HepG2 (cell line): ENCODE measurements at places on chromosomes 5 and 9. TPM values are rescaled to one million over a fixed set of nuclear protein-coding genes. Genes with fewer than 3 reads are reported as not detected.

- H3K36me3 ChIP-seq: no peaks in the 10 kb centered on the region
- DNase-seq: no peak
- no peaks in the 10 kb centered on the region for H3K4me1 ChIP-seq
- H3K4me3 ChIP-seq: no peak overlapping the region
- no peak overlapping the region for H3K27ac ChIP-seq
- H3K27me3 ChIP-seq: no peaks in the 10 kb centered on the region; the same call in 1 of the 2 replicates
Observed at GRCh38 chr5:57845025-57845424, 362.4 kb upstream of the ACTBL2 start.

GRCh38 chr5:64502196-64502595 is 3.6 kb upstream of the RGS7BP start:
- no peak for DNase-seq
- H3K27me3 ChIP-seq: peaks cover 3% of the 10 kb centered on the region; the same call in 1 of the 2 replicates
- no peaks in the 10 kb centered on the region for H3K36me3 ChIP-seq
- 0 out of 2 replicates have a peak, but pooled peaks cover 6% of the 10 kb centered on the region for H3K4me1 ChIP-seq

- no peak overlapping the region for H3K27ac ChIP-seq
- no peak for DNase-seq
- no peaks in the 10 kb centered on the region for H3K27me3 ChIP-seq
- H3K4me3 ChIP-seq: no peak overlapping the region
- no peaks in the 10 kb centered on the region for H3K4me1 ChIP-seq
- H3K36me3 ChIP-seq: no peaks in the 10 kb centered on the region
Observed at GRCh38 chr9:36116593-36116992, 19.9 kb upstream of the GLIPR2 start.

- peaks cover 18% of the 10 kb centered on the region for H3K27me3 ChIP-seq
- H3K36me3 ChIP-seq: no peaks in the 10 kb centered on the region
- no peak overlapping the region for H3K27ac ChIP-seq
- no peaks in the 10 kb centered on the region for H3K4me1 ChIP-seq
- no peak for DNase-seq
- no peak overlapping the region for H3K4me3 ChIP-seq
Observed at GRCh38 chr5:80576383-80576782, 6.3 kb upstream of the ANKRD34B start.

DNA sequence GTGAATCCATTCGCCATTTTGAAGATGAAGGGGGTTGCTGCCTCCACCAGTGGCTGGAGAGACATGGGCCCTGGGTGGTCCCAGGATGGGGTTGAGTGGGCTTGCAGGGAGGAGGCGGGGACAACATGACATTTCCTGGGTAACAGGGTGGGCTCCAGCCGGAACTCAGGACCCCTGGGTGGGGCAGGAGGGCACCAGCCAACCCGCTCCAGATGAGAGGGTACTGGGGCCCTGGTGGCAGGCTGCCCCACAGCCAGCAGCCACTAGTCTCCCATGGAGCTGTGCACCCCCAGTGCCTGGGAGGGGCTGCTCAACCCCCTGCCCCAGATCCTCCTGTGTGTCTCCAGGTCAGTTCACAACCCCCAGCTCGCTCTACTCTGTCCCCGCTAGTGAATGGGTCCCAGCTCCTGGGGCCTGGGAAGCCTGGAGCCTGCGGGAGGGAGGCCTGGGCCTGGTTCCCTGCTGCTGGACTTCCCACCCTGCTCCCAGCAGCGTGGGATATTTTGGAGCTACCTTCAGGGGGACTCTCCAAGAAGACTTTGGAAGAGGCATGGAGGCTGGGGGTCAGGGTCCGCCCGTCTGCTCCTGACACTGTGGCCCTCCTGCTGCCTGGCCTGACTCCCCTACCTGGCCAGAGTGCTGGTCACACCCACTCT is 55.9 kb downstream of the AHRR start:
- DNase-seq: no peak
- H3K27ac ChIP-seq: no peak overlapping the region
- 0 out of 2 replicates have a peak, but pooled peaks cover 2% of the 10 kb centered on the region for H3K27me3 ChIP-seq
- H3K36me3 ChIP-seq: no peaks in the 10 kb centered on the region
- H3K4me3 ChIP-seq: no peak overlapping the region
- no peaks in the 10 kb centered on the region for H3K4me1 ChIP-seq

CSF2 gene
- not detected in 2 replicates for total RNA-seq

- H3K4me1 ChIP-seq: peaks cover 2% of the 10 kb centered on the region
- H3K4me3 ChIP-seq: no peak overlapping the region
- H3K36me3 ChIP-seq: no peaks in the 10 kb centered on the region
- H3K27me3 ChIP-seq: no peaks in the 10 kb centered on the region
- no peak for DNase-seq
- no peak overlapping the region for H3K27ac ChIP-seq
Observed at GRCh38 chr5:16803831-16804230, 132.3 kb downstream of the MYO10 start.

GRCh38 chr5:157710882-157711281 is 20.3 kb upstream of the THG1L start:
- no peaks in the 10 kb centered on the region for H3K4me1 ChIP-seq
- DNase-seq: no peak
- H3K27ac ChIP-seq: no peak overlapping the region
- H3K36me3 ChIP-seq: no peaks in the 10 kb centered on the region
- no peak overlapping the region for H3K4me3 ChIP-seq

DNA sequence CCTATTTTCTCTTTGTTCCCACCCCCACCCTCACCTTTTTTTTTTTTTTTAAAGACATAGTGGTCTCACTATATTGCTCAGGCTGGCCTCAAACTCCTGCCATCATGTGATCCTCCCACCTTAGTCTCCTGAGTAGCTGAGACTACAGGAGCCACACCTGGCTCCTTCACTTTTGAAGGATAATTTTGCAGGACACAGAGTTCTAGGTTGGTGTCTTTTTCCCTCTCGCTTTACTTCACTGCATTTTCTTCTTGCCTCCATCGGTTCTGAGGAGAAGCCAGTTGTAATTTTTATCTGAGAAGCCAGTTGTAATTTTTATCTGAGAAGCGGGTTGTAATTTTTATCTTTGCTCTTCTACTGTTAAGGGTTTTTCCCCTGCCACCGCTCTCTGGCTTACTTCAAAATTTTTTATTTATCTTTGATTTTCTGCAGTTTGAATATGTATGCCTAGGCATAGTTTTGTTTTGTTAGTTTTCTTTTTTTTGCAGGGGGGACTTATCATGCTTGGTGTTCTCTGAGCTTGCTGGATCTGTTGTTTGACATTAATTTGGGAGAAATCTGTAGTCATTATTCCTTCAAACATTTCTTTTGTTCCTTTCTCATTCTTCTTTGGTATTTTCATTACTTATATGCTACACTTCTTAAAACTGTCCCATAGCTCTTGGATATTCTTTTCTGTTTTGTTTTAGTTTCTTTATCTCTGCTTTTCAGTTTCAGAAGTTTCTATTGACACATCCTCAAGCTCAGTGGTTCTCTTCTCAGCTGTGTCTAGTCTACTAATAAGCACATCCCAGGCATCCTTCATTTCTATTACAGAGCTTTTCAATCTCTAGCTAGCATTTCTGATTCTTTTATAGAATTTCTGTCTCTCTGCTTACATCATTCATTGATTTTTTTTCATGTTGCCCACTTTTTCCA is 148.2 kb upstream of the CHD1 start:
- DNase-seq: no peak
- no peaks in the 10 kb centered on the region for H3K4me1 ChIP-seq
- no peaks in the 10 kb centered on the region for H3K27me3 ChIP-seq

DNA sequence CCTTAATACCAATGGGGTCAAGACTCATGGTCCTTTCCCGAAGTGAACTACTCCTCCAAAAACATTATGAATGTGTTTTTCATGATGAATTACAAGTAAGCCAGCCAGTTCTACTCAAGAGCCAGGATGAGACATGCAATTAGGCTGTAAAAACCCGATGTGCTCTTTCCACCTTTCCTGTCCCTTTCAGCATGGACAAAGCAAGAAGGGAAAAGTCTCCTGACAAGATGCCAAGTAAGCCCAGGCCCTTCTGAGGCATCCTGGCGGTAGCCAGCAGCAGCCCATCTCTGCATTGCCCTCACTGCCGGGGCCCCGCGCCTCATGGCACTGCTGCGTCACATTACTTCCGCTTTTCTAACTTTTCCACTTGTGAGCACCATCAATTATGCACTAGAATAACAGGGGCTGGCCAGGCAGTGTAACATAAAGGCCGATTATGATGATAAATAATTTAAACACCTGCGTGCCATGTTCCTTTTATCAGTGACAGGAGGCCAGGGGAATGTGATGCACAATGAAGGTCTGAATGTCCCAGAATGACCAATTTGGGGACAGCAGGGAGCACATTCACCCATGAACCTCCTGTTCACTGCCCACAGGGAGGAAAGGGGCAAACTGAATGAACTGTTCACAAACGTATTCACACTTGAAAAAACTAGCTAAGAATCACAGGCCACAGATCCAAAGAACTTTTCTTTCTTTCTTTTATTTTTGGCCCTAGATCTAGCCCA is 37.4 kb downstream of the EFNA5 start:
- H3K36me3 ChIP-seq: no peaks in the 10 kb centered on the region
- no peak overlapping the region for H3K4me3 ChIP-seq
- H3K27me3 ChIP-seq: peaks cover 6% of the 10 kb centered on the region; the same call in 1 of the 3 replicates
- no peak overlapping the region for H3K27ac ChIP-seq

EXOSC2 gene
- 63.8 and 74.2 TPM in 2 replicates for total RNA-seq

OSTF1 gene
- total RNA-seq: 39.0 and 54.5 TPM in 2 replicates
